Motor neuron (in vitro differentiated cells): ENCODE measurements at places on chromosomes 2 and 18.

DNA sequence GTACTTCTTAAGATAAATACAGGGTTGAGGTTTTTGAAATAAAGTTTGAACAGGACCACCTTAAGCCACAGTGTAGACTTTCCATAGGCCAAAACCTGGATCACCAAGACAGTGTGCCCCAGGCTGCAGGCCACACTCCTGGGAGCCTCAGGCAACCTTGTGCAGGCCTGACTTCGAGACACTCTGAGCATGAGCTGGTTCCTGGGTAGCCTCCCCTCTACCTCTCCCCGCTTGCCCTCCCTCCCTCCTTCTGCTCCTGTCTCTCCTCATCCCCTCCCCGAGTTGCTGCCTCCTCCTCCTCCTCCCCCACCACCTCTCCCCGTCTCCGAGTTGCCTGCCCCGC, 10.6 kb upstream of the PROC start:
- ATAC-seq: peak; percentile 37

GRCh38 chr2:193806088-193806774, 1611.5 kb upstream of the TMEFF2 start:
- ATAC-seq: peak; percentile 78

DNA sequence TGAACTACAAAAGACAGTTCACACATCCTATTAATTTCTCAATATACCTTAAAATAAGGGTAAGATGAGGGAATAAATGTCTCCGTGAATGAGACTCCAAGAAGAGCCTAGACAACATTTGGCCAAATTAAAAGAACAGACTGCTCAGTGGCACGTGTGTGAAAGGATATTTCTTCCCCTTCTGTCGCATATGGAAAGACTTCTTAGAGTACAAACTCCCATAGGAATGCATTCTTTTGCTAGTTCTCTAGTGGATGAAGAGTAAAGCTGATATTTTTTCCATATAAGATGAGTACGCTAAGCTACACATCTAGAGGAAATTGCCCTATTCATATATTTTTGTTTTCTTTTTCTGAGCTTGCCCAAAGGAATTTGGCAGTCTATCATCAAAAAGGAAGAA, 710.0 kb upstream of the ID2 start:
- ATAC-seq: no peak

DNA sequence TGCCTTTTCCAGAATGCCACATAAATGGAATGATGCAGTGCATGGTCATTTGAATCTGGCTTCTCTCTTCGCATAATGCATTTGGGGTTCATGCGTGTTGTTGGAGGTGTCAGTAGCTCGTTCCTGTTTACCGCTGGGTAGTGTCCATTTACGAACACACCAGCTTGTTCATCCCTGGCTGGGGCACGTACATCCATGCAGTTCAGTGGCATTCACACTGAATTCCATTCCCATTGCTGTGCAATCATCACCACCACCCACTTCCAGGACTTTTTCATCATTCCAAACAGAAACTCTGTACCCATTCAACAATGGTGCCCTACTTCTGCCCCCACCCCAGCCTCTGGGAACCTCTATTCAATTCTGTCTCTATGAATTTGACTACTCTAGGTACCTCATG, 14.7 kb upstream of the CIDEA start:
- ATAC-seq: no peak

DNA sequence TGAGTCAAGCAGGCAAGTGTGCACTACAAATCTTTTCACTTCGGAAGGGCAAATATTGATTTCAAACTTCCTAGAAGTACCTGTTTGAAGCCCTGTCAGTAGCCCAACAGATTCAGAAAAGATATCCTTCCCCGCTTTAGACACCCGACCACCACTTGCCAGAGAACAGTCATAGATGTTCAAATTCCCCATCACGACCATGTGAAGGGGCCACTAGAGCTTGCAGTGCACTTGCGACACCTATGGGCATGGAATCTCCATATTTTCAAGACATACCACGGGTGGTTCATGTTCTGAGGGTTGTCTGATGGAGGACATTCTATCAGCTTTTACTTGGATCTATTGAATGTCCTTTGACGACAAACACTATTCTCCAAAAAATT, 23.8 kb downstream of the GNLY start:
- ATAC-seq: no peak

DNA sequence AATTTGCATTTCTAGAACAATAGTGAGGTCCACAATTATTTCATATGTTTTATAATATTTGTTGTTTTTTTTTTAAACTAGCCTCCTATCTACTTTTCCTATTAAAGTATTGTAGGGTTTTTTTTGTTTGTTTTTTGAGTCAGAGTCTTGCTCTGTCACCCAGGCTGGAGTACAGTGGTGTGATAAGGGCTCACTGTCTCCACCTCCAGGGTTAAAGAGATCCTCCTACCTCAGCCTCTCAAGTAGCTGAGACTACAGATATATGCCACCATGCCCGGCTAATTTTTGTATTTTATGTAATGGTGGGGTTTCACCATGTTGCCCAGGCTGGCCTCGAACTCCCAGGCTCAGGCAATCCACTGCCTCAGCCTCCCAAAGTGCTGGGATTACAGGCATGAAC, 122.5 kb downstream of the SLC39A10 start:
- ATAC-seq: no peak

- ATAC-seq: no peak
These were observed 353.9 kb downstream of the CDH2 start for GRCh38 chr18:27823053-27823452.

DNA sequence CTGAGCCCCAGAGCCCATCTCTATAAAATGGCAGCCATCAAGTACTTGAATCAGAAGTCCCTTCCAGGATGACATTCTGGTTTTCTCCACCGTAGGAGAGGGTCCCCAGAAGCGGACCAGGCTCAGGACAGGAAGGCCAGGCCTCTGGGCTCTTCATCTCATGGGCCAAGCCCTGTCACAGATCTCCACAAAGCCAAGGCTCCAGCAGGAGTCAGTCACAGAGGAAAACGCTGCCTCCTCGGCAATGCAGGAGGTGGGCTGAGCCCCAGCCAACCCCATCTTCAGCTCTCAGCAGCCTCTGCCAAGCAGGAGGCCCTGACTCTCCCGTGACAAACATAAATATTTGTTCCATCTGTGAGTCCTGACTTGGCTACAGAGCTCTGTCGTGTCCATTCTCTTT, 39.4 kb upstream of the GPAT2 start:
- ATAC-seq: no peak

- no peak for ATAC-seq
These were observed 133.1 kb downstream of the MYCN start for GRCh38 chr2:16073471-16073870.

GRCh38 chr2:149601141-149601796, 13.7 kb upstream of the MMADHC start:
- ATAC-seq: no peak

DNA sequence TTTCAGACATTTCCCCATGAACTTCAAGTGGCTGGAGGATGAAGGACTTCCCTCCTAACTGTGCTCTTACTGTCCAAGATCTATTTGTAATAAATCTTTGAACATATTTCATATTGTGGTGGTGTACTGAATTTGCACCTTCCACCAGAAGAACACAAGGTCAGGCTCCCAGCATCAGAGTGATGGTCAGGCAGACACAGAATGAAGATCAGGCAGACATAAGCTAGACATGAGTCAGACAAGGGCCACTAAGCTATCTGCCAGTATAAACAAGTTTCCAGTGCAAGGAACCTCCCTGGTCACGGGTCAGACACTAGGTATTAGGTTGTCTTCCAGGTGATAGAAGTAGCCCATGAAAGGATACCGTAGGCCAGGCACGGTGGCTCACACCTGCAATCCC, 20.0 kb downstream of the AQP12B start:
- no peak for ATAC-seq

GRCh38 chr18:6600667-6601167, 128.8 kb upstream of the ARHGAP28 start:
- no peak for ATAC-seq

GRCh38 chr2:76679025-76679396, 843.2 kb downstream of the LRRTM4 start:
- ATAC-seq: no peak

GRCh38 chr2:239625156-239625845, 224.5 kb upstream of the HDAC4 start:
- ATAC-seq: no peak

- ATAC-seq: no peak
These were observed 53.6 kb upstream of the GRHL1 start for GRCh38 chr2:9897846-9898245.

DNA sequence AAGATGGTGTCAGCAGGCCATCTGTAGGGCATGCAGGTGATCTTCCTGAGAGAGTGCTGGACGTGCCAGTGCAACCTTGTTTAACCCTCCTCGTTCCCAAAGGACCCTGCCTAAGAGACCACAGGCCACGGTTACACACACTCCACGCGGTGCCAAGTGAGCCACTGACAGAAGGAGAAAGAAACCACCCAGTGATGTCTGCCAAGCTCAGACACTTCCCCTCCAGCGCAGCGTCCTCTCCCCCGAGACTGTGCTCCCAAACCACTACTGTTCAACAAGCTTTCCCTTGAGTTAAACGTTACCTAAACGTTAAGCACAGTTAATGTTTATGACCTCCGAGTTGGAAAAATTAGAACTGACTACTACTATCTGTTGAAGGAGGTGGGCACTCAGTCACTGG, 119.1 kb upstream of the NCK2 start:
- no peak for ATAC-seq

DNA sequence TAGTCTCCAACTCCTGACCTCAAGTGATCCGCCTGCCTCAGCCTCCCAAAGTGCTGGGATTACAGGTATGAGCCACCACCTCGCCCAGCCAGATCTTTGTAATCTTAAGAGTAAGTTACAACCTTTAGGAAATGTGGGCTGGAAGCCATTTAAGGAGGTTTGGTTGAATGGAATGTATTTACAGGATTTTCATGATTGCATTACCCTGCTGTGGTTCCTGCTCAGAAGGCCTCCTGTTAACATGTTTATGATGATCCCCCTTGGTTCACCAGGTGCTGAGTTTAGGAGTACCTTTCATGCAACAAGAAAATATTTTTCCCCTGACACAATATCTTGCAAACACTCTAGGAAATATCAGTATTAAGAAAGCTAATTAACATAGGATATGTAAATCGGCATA, 187.4 kb upstream of the SH3BP4 start:
- no peak for ATAC-seq

DNA sequence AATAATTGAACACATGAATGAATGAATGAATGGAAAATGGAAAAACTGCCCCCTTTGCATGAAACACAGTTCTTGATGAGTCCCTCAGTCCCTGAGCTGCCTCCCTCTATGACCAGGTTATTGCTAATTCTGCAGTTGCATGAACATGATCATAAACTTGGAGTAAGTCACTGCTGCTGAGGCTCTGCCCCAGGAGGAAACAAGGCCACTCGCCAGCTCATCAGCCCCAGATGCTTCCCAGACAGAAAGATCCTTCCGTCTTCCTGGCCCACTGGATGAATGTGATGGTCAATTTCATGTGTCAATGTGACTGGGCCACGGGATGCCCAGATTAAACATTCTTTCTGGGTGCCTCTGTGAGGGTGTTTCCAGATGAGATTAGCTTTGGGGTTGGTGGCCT, 16.4 kb downstream of the GPR45 start:
- no peak for ATAC-seq

GRCh38 chr2:54330926-54331835, 75.2 kb upstream of the TSPYL6 start:
- no peak for ATAC-seq

- ATAC-seq: no peak
These were observed 427 bp downstream of the RBKS start for GRCh38 chr2:27889774-27890145.
